ENCODE measurements at places on chromosomes 16 and 17. TPM values are rescaled to one million over a fixed set of nuclear protein-coding genes. Genes with fewer than 3 reads are reported as not detected.

The PRAC1 gene
- not detected for total RNA-seq

The KRTAP2-1 gene
- total RNA-seq = not detected

The PSMB3 gene
- total RNA-seq = 368 TPM

The ARHGAP44 gene
- 0.12 TPM for total RNA-seq

The GALR2 gene
- total RNA-seq = 3.6 TPM

The ERN2 gene
- not detected for total RNA-seq

The ALOX12 gene
- total RNA-seq = not detected

The CCDC40 gene
- not detected for total RNA-seq

The UMOD gene
- total RNA-seq = not detected

The PYDC1 gene
- not detected for total RNA-seq

The COIL gene
- total RNA-seq = 18.2 TPM

All from activated naive CD4-positive, alpha-beta T cell treated with anti-CD3 and anti-CD28 coated beads for 36 hours (primary cell).